ENCODE measurements at places on chromosomes 12 and 14. TPM values are rescaled to one million over a fixed set of nuclear protein-coding genes. Genes with fewer than 3 reads are reported as not detected.
A peak's percentile ranks its signal among the peaks of the same experiment; 100 is the strongest.

- DNase-seq = peak; percentile 56
Observed at GRCh38 chr12:26830783-26831551, 2.0 kb downstream of the ITPR2 start.

DNA sequence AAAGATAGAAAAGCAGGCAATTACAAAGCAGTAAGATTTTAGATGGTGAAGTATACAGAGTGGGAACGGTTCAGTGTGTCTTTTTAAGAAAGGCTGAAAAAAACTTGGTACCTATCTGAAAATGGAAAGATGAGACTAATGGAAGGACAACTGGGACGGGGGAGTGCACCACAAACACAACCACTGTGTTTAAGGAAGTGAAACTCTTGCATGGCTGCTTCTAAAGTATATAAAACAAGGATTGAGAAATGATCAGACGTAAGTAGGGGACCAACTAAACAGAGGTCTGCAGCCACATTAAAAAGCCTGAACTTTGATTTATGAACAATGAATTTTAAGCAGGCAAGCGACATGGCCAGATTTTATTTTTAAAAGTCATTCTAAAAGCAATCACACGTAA, 328.6 kb downstream of the MDGA2 start:
- no peak for DNase-seq

- DNase-seq = no peak
Observed at GRCh38 chr14:68947802-68948201, 31.3 kb downstream of the ACTN1 start.

DNA sequence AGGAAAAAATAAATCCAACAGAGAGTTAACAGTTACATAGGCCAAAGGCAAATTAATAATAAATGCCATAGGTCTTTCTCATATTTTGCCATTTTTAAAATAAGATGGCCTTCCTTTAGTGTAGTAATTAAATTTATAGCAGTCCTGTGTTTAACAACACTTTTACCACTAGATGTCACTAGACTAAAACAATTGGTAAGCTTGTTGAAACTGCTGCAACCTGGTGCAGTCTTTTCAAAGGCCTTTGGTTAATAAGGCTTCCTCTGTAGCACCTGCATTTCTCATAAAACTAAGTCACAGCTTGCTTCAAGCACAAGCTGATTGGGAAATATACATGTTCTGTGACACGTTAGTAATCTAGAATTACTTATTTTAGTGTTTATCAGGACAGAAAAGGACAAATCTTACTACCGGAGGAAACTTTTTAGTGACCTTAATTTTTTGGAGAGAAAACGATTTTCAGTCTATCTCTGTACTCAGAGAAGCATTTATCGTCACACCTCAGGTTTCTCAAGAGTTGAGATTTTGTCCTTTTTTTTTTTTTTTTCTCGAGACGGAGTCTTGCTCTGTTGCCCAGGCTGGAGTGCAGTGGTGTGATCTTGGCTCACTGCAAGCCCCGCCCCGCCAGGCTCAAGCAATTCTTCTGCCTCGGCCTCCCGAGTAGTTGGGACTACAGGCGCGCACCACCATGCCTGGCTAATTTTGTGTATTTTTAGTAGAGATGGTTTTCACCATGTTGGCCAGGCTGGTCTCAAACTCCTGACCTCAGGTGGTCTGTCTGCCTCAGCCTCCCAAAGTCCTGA, 20.0 kb downstream of the BORCS5 start:
- DNase-seq = peak; percentile 73

GRCh38 chr12:49903700-49904423, at the start of gene FAIM2:
FAIM2 (minus strand) TSS chr12:49903900; CDS start chr12:49903792, 108 bp downstream.
- no peak for DNase-seq

GRCh38 chr12:79844693-79845092, 90.2 kb downstream of the PPP1R12A start:
- DNase-seq = peak; percentile 95

DNA sequence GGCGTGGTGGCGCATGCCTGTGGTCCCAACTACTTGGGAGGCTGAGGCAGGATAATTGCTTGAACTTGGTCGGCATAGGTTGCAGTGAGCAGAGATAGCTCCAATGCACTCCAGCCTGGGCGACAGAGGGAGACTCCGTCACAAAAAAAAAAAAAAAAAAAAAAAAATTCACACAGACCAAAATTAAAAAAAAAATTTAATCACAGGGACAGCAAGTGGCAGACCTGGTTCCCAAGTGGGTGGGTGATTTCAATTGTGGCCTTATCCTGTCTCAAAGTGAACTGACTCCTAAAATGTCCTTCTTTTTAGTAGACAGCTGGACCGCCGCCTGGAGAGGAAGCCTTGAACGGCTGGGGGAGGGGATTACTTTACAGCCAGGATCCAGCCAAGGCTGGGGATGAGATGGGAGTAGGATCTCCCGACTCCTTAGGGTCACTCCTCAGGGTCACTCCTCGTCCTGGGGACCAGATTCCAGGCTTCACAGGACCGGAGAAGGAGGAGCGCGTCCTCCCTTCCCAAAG, 1.5 kb upstream of the KCNH3 start:
- no peak for DNase-seq

DNA sequence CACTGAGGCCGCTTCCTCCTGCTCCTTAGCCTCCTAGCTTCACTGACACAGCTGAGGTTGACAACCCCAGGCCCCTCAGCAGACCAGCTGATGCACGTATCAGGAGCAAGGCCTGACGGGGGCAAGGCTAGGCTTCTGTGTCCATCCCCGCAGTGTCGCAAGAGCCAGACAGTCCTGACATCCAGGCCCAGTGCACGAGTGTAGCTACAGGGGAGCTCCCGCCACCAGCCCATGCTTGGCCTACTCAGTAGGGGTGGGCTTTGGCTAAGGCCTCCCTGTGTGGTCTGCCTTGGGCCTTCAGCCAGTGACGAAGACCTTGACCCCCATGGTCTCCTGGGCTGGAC, 179.1 kb downstream of the DPF3 start:
- no peak for DNase-seq

- DNase-seq = no peak
Observed at GRCh38 chr12:41437563-41437962, 249.4 kb downstream of the PDZRN4 start.

- no peak for DNase-seq
Observed at GRCh38 chr12:109987615-109988014, 8.6 kb downstream of the GIT2 start.

GRCh38 chr12:27907766-27908165, 64.8 kb downstream of the PTHLH start:
- no peak for DNase-seq

Gene SLCO1B1
- polyA plus RNA-seq = not detected

Gene CIT
- 14.1 TPM for polyA plus RNA-seq

Gene FAM90A1
- polyA plus RNA-seq = 0.13 TPM

Gene PIWIL1
- polyA plus RNA-seq = not detected

Gene SIX6
- polyA plus RNA-seq = not detected

Gene DEGS2
- 0.06 TPM for polyA plus RNA-seq
